ENCODE measurements at places on chromosomes 12 and 14. TPM values are rescaled to one million over a fixed set of nuclear protein-coding genes. Genes with fewer than 3 reads are reported as not detected.

Gene PYGL
- total RNA-seq: 82.7 TPM

Gene DIABLO
- total RNA-seq: 60.6 TPM

Gene KRT72
- total RNA-seq: not detected

- DNase-seq: peak; percentile 43
These were observed 312.3 kb downstream of the ATP23 start for GRCh38 chr12:58253663-58254062.

- no peak for DNase-seq
These were observed 3.7 kb downstream of the SH2B3 start for GRCh38 chr12:111409403-111409779.

GRCh38 chr12:92737855-92738850 is 35.4 kb downstream of the PLEKHG7 start:
- DNase-seq: no peak

DNA sequence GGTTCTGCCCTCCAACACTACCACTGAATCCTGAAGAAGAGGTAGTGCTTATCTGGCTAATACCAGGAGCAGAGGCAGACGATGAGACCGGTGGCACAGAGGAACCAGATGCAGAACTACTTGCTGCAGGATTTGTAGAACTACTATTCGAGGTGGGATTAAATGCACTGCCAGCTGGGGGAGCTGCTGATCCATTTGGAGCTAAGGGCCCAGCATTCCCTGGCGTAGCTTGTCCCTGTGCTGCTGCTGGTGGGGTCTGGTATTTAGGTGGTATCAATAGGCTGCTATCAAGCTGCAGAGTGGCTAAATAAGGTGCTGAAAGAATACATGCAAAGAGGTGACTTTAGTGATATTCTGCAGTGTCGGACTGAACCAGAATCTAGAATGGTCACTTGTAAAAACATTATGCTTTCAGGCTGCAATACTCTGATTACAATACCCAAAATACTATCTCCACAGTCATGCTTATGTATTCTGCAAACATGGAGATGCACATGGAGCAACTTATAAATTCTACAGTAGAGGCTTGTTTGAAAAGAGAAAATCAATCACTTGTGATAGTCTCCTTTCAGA is 294.2 kb downstream of the MED13L start:
- peak; percentile 32 for DNase-seq

GRCh38 chr12:116435984-116436383 is 123.2 kb upstream of the MAP1LC3B2 start:
- DNase-seq: no peak

DNA sequence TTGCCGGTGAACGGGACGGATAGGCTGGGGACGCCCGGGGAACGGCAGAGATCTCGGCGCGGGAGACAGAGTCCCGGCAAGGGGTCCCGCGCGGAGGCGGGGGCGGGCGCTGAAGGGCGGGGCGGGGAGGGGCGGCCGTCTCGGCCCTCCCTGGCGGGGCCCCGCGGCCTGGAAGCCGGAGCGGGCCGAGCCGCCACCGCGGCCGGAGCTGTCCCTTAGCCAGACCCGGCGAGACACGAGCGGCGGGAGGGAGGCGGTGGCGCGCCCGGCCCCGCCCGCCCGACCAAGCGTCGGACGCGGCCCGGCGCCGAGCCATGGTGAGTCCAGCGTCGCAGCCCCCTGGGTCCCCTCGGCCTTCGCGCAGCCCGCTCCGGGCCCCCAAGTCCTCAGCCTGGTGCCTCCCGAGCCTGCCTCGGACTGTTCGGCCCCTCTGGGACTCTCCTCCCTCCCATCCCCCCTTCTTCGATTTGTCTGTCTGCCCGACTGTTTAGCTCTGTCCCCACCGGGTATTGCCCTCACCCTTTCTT is at the start of gene ARHGEF40:
Gene ARHGEF40 (plus strand): TSS at position 222 of the 527 bp plus-strand sequence. CDS start 93 bp downstream, at position 315.
- DNase-seq: no peak

DNA sequence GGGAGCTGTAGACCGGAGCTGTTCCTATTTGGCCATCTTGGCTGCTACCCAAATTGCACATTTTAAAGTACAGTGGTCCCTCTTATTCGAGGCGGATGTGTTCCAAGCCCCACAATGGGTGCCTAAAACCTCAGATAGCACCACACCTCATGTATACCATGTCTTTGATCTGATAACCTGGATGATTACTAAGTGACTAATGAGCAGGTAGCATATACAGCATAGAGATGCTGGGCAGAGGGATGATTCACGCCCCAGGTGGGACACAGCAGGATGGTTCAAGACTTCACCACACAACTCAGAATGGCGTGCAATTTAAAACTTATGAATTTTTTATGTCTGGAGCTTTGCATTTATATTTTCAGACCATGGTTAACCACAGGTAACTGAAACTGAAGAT is 255.0 kb downstream of the AKAP6 start:
- DNase-seq: no peak
